ENCODE measurements at places on chromosomes 11 and 22.

DNA sequence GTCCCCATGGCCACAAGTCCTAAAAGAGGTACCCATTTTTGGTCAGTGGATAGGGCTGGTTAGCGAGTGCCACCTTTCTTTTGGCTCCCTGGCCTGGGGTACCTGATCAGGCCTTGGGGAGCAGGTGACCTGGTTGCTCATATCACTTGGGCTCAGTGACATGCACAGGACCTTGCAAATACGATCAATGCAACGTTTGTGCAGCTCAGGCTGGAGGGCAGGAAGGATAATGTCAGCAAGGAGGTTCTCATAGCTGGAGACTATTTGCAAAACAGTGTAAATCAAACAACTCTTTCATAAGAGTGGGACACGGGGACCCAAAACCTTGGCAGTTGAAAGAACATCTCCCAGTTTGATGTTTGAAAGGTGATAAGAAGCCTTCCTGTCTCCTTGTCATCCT, 127.4 kb upstream of the CADM1 start:
- DNase-seq, result no peak

- no peak for DNase-seq
Measured at GRCh38 chr22:41661088-41661487, 27.6 kb downstream of the SNU13 start.

DNA sequence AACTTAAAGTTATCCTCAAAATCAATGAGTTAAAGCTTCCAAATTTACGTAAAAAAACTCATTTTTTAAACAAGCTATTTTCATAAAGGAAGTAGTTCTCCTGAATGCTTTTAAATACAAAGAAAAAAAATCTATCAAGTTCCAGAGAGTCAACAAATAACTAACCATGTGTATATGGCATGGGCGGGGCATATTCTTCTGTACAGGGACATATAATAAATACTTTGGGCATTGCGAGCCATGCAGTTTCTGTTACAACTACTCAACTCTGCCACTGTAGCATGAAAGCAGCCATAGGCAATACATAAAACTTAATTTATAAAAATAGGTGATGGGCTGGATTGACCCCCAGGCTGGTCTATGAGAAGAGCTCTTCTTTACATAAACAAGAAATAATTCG, 57.8 kb downstream of the BTBD10 start:
- no peak for DNase-seq

- DNase-seq, result no peak
Measured at GRCh38 chr11:47778878-47779483, 11.8 kb upstream of the FNBP4 start.

GRCh38 chr11:44615041-44615755, 49.7 kb downstream of the CD82 start:
- DNase-seq, result no peak

DNA sequence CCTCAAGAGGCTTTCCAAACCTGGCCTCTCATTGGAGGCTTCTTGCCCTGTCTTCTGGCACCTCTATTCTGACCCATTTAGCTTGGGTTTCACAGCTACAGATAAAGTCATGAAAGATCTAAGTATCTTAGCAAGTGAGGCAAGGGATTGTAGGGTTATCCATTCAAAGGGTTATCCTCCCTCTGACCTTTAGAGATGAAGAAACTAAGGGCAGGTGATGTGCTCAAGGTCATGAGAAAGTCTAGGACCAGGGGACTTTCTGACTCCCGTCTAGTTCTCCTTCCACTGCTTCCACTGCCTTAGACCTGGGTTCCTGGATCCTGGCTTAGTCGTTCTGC, 7.2 kb downstream of the PHOX2A start:
- DNase-seq, result no peak

DNA sequence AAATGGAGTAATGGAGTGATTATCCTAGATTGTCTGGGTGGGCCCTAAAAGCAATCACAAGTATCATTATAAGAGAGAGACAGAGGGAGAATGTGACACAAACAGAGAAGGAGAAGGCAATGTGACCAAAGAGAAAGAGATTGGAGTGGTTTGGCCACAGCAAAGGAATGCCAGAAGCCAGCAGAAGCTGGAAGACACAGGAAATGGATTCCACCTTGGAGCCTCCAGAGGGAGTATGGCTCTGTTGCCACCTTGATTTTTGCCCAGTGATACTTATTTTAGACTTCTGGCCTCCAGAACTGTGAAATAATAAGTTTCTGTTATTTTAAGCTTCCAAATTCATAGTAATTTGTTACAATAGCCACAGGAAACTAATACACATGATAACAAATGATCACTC, 36.8 kb upstream of the OR5P2 start:
- no peak for DNase-seq

DNA sequence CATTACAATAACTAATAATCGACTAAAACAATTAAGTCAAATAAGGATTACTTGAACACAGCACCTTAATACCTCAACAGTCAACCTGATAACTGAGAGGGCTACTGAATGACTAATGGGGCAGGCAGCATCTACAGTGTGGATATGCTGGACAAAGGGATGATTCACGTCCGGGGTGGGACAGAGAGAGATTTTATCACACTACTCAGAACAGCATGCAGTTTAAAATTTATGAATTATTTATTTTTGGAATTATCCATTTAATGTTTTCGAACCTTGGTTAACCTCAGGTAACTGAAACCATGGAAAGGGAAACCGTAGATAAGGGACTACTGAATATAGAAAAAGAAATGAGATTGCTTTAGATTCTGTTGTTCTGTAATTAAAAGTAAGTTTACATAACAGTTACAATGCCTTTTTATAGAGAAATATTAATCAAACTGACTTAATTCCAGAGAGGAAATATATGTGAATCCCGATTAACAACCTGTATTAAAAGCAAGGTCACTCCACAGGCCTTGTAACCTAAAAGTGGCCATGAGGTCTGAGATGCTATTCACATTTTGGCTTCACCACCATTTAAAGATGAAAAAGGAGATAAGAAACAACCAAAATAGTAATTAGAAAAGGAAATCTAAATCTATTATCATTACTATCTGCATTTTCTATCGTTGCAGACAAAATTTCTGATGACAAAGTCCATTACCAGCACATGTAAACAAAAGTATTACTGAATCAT, 119.0 kb upstream of the TP53AIP1 start:
- no peak for DNase-seq

DNA sequence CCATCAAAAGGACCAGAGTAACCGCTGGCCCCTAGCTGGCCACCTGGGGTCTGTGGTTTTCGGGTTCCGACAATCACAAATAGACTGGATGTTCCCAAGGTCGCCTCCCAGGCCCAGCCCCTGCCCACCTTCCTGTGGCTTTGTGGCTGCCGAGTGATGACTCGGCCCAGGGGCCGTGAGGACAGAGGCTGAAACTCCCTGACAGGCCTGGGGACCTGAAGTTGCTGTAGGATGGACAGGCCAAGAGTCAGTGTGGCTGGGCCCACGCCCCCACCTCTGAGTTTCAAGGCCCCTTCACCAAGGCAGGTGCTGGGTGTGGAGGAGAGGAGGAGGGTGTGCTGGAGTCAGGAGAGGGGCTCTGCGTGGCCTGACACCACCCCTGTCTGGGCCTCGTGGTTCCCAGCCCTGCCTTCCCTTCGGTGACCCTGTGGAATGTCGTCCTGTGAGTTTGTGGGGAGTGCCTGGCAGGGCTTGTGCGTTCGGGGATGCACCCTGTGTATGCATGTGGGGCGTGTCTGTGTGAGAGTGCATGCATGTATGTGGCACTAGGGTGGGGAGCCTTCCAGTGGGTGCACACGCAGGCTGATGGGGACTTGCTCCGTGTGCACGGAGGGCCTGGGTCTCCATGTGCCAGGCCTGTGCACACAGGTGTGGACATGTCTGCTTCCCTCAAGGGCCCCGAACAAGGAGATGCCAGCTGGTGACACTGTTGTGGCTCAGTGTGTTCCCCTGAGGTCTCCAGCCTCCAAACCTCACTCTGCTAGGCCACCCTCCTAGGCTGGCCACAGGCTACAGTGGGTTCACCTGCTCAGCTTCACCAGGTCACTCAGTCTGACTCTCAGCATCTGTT, 8.4 kb upstream of the MGAT3 start:
- DNase-seq, result no peak

GRCh38 chr22:24432059-24432853, 4.9 kb downstream of the ADORA2A start:
- no peak for DNase-seq
